ENCODE measurements at places on chromosomes 5 and 9.
A peak's percentile ranks its signal among the peaks of the same experiment; 100 is the strongest.

DNA sequence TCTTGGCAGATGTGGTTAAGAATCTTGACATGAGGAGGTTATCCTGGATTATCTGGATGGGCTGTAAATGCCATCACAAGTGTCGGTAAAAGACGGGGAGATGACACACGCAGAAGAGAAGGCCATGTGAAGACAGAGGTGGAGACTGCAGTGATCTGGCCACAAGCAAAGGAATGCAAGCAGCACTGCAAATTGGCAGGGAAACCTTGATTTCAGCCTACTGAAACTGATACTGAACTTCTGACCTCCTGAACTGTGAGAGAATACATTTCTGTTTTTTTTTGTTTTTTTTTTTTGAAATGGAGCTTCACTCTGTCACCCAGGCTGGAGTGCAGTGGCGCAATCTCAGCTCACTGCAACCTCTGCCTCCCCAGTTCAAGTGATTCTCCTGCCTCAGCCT, 92.4 kb upstream of the NFIL3 start:
- no peak for DNase-seq

- DNase-seq, result no peak
Measured at GRCh38 chr5:136190091-136190720, 2.8 kb downstream of the SMIM32 start.

DNA sequence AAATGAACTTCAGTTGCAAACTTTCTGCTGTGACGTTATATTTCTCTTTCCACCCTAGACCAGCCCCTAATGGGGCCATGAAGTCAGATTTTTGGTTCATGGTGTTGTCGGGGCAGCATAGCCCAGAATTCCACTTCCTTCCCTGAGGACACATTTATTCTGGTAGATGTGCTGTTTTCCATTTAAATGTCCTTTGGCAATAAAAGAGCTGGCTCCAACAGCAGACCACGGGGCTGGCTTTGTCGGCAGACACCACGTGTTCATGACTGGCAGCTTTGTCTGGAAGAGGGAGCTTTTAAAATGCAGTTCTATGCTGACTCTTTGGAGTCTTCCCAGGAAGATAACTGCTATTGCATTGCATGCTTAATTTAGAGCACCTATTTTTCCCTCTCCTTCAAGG, 17.6 kb upstream of the LCP2 start:
- DNase-seq, result no peak

DNA sequence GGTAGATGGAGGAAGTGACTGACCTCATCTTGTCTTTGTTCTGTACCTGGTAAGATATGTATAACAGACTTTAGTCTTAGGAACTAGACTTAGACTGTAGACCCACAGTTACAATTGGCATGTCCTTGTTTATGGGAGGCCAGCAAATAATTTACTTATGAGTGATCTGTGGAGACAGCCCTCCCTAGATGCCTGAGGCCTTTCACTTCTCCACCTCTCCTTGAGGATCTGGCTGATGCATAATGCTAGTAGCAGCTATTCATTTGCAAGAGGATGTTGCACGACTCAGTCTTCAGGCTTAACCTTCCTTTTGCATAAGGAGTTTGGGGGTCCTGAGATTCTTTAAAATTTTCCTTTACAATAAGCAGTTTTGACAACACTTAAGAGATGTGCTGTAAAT, 100.7 kb downstream of the YTHDC2 start:
- DNase-seq, result no peak

DNA sequence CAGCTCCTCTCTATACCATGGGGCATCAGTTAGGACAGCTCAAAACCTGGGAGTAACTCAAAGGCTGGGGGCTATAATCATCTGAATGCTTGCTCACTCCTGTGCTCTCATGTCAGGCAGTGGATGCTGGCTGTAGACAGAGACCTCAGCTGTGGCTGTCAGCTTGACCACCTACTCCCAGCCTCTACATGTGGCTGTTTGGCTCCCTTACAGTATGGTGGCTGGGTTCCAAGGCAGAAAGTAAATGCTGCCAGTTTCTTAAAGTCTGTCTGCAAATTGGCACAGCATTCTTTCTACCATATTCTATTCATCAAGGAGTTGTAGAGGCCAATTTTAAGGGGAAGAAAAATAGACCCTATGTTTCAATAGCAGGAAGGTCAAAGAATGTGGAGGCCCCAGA, 66.9 kb downstream of the TMC1 start:
- no peak for DNase-seq

DNA sequence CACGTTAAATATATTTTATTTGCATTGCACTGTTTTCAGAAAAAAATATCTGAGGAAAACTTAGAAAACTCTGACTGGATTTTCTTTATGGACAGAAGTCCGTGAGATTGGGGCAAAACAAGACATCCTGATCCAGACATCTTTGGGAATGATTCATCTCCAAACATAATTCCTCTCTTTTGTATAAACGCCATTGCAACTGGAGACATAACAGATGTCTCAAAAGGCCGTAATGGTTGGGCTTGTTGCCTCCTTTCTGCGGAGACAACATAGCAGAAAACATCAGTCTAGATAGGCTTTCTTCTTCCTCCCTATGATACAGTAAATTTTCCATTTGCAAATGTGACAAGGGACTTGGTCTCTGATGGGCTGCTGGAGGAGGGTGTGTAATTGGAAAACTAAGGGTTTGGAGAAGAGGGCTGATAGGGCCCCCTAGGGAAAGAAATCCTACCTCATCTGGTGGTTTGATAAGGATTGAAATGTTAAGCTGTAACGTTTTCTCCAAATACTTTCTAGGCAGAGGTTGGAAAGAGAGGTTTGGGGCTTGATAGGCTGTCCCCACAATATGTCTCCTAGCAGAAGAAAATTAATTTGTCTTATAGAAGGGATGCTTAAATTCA, 631.5 kb upstream of the ST8SIA4 start:
- no peak for DNase-seq

DNA sequence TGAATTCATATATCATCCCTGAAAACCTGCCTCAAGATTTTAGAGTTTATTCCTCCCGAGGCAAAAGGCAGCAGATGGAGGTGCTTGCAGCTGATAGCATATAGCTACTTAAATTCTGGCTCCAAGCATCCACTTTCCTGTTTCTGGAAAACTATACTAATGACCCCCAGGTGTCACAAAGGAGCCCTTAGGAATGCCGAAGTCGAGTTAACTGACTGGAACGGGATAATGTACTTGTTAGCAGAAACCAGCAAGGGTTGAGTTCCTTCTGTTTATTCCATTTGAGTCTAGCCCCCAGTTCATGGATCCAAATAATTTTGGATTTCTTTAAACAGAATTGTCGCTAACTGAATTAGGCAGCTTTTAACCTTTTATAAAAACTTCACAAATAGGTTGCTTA, 44.5 kb downstream of the PTTG1 start:
- DNase-seq, result no peak

GRCh38 chr5:173612948-173613347, 3.5 kb downstream of the BOD1 start:
- DNase-seq, result no peak

DNA sequence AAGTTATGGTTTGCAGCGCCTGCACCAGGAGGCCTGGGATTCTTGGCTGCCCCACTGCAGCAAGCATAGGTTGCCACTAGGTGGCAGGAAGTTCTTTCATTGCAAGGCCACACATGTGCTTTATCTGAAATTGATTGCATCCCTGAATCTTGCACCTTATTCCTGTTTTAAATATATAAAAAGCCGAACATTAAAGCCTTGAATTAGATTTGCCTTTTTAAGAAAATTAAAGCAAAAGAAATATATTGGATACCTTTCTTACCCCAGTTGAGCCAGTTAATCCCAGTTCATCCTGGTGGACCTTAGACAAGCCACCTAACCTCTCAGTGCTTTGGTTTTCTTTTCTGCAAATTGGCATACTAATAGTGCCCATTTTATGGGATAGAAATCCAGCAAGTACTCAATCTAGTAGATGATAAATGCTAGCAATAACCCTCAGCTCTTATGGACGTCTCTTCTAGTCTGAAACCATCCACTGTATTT, 6.3 kb upstream of the TRMT10B start:
- peak; percentile 64 for DNase-seq

- DNase-seq, result no peak
Measured at GRCh38 chr9:13758936-13759335, 479.4 kb upstream of the MPDZ start.

- DNase-seq, result no peak
Measured at GRCh38 chr5:171813813-171814490, 28.3 kb downstream of the SMIM23 start.

DNA sequence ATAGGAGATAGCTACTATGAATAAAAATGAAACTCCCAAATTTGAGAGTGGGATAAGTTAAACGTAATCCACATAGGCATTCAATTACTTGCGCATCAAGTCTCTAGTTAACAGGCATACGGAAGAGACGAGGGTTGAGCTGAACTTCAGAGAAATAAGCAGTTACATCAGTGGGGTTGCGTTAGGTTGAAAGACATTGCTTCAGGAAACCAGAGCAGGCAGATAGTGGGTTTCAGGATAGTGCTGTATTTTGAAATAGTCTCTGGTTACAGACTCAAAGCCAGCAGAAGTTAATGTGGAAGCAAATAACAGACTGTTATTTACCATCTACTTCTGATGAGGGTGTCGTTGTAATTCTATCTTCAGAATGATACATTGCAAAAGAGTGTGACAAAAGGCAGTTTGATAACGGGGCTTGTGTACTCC, 533.4 kb downstream of the PDE4D start:
- no peak for DNase-seq

DNA sequence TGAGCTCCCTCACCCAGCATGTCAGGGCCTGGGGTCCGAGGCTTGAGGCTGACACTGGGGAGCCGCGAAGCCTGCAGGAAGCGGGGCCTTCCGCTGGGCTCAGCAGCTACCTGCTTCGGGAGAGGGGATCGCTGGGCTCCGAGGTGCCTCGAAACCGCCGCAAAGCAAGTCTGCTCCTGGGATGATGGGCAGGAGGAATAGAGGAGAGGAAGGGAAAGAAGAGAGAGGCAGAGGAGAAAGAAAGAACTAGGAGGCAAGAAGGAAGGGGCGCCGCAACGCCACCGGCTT, 1.5 kb upstream of the PRDM12 start:
- no peak for DNase-seq

DNA sequence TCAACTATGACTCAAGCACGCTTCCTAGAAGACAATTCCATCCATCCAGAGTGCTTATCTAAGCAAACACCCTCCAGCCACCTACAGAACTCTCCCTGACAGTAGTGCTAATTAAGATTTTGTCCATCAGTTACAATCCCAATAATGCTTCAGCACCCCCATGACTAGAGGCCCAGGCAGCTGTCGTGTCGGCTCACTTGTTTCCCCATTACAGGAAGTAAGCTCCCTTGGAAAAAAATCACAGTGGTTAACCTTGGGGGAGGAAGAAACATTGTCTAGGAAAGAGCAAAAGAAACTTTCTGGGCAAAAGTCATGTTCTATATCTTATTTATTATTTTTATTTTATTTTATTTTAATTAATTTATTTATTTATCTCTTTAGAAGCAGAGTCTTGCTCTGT, 108.8 kb upstream of the LPAR1 start:
- no peak for DNase-seq

All from stimulated activated naive CD8-positive, alpha-beta T cell treated with anti-CD3 and anti-CD28 coated beads, Interleukin-15, amount 100 ng/mL, for 72 hours (primary cell).